ENCODE measurements at places on chromosomes 6 and 20.

- DNase-seq: no peak
Measured at GRCh38 chr6:21588481-21589351, 4.8 kb upstream of the SOX4 start.

- no peak for DNase-seq
Measured at GRCh38 chr6:73349311-73349710, 4.8 kb downstream of the DPPA5 start.

DNA sequence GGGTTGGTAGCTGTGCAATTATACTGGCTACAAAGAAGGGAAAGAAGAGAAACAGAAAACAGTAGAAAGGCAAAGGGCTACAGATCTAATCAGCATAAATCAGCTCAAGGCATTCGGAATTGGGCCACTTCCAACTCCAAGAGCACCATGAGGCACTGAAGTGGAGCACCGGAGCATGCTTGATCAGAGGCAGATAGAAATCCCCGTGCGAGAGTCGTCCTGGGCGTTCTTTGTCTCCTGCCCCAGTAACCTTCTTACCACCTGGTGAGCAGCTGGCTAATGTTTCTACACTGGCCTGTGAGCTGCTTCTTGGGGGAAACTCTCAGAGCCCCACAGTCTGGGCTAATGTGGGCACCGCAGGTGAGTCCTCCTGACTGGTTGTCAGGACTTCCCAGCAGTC, 16.7 kb downstream of the NEDD9 start:
- DNase-seq: no peak

DNA sequence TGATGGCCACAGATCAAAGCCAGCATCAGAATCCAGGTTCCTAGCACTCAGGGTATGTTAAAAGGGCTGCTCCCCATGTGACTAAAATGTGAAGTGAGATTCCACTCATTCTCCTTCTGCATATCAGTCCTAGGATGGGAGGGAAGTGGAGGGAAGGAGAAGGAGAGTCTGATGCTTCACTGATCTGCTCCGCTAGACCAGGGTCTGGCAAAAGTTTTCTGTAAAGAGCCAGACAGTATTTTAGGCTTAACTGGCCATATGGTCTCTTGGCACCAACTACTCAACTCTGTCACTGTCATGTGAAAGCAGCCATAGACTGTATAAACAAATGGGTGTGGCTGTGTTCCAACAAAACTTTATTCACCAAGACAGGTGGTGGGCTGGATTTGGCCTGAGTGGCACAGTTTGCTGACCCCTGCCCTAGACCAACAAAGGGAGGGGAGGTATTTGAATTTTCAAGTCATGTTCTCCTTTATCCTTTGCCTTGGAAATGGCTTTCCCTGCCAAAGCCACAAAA, 22.6 kb downstream of the GHRH start:
- no peak for DNase-seq

- DNase-seq: peak; percentile 48
Measured at GRCh38 chr6:90295854-90296340, 746 bp downstream of the BACH2 start.

DNA sequence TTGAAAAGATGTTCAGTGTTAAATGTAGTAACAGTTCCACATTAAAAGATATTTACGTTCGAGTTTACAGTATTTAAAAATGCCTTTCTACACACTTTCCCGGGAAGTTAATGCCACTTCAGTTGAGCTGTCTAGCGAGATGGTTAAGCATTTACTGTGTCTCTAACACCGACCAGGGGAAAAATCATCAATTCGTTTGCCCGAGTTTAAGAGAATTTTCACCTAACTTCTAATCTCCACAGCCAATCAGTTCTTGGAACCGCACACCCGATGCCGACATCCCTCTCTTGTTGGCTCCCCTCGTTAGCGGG, 58.2 kb downstream of the FAM217A start:
- DNase-seq: no peak

DNA sequence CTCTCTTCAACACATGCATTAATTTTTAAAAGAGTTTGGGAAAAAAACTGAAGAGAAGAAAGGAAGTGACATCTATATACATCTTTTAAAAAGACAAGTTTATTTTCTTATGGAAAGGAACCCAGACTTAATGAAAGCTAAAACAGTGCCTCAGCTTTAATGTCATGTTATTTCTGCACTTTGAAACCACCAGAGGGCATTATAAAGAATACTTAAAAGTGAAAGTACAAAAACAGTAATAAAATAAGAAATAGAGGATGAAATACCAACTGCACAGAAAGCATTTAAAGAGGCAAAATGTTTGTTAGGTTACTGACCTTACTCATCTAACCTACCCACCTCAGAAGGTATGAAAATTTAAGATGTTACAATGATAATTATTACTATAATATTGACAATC, 98.8 kb downstream of the HUS1B start:
- no peak for DNase-seq

DNA sequence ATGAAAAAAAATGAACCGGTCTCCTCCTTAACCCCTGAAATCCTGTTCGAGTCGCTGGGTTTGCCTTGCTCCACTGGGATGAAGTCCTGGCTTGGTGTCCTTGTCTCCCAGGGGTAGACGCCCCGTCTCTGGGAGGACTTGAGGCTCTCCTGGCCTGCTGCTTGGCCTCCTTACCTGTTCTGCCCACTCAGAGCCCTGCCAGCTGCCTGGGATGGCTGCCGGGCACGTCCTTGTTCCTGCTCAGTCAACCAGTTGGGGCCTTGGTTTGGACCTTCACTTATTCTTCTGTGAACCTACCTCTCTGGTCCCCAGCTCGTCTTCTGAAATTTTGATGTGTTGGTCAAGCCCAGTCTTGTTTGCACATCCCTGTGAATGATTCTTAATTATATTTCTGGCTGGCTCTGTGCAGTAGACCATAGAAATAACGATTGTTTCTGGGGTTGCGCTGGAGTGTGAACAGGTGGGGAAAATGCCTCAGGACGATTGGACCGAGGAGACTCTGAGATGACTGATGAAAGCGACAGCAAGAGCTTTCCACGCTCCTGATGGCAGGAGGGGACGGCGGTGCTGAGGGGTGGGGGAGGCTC, 126.5 kb upstream of the ESR1 start:
- no peak for DNase-seq

DNA sequence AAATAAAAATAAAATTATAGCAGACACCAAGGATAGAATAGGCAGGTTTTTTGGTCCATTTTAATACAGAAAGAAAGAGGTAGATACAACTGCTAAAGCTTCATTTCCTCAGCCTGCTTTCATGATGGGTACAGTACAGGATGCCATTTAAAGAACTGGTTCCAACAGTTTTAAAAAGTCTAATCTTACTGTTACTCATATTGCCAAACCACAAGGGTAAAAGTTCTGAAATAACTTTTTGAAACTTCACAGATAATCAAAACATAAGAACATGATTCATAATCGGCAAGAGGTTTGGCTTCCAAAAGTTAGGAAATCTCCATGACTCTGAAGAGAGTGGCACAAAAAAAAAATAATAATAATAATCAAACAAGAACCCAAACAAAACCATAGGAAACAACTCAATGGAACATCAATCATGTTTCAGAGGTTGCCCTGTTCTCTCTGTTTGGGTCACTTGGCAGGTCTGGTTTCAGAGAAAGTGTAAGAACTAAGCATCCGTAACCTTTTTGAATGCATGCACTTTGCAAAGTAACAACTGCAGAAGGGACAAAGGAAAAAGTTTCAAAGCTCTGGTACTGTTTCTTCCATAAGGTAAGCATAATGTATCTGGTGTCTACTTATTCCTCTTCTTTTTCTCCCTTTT, 79.7 kb downstream of the SMLR1 start:
- DNase-seq: no peak

DNA sequence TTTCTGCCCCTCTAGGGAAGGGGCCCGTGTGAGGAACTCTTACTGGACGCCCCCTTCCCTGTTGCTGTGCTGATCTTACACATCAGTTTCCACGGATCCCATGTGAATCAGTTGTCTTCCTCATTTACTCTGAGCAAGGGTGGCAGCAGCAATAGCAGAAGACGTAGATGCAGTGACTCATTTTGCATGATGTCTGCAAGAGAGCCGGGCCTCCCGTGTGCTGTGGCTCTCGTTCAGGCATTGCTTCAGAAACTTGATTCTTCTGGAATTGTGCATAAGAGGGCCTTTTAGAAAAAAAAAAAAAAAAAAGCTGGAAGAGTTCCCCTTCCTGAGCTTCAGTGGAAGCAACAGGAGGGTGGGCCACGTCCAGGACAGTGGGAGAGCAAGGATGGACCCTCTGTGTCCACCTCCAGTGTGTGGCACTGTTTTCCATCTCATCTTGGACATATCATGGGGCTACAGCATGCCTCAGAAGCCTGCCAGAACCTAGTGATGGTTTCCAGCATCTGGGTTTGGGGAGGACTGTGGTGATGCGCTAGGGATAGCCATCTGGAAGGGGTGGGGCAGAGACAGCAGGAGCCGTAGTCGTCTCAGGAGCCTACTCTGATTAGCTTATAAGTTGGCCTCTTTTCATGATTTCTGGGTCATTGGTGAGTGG, 62.1 kb downstream of the FOXO3 start:
- no peak for DNase-seq

DNA sequence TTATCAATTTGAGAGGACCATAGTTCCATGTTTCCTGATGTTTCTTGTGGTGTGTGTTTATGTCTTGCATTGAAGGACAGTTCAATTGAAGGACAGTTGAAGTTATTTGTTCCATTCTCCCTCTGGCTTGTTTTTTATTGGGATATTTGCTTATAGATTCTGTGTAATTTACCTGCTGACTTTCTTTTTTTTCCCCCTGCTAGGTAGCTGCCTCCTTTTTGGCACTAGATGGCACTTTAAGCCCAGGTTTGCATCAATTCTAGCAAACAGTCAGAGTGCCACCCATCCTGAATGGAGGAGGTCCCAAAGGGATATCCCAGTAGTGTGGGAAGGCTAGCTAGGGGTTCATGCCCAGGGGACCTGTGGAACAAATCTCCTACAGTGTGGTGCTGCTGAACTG, 78.1 kb downstream of the CFAP61 start:
- DNase-seq: no peak

DNA sequence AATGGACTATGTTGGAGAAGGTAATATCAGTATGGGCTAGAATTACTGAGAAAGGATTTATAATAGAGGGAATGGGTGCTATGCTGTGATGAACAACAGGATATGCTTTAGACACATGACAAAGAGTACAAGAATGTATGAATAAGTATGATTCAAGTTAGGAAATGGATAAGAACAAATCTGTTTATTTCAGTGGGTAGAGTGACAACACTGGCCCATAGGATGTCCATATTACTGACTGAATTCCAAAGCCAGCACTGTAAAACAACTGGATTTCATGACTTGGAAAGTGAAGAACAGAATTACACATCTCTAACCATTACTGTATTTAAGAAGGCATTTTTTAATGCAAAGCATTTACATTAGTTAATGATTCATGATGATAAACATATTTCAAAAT, 35.9 kb downstream of the EPM2A start:
- no peak for DNase-seq

GRCh38 chr6:56241124-56241802, 6.1 kb downstream of the COL21A1 start:
- no peak for DNase-seq

DNA sequence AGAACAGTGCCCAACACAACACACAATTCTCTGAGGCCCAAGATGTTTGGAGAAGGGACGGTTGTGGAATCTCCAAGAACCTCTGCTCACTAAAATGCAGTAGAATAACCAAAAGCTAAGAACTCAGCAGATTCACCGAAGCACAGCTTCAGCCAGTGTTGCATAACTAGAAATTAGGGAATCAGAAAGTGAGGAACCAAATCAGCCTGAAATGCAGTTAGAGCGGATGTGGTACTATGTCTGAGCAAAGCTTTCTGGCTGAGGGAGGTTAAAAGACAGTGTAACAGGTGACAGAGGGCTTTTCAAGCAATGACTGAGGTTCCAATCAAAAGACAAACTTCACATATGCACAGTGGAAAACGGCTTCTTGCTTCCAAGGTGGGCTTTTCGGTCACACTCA, 197.9 kb upstream of the KCNK16 start:
- DNase-seq: no peak

DNA sequence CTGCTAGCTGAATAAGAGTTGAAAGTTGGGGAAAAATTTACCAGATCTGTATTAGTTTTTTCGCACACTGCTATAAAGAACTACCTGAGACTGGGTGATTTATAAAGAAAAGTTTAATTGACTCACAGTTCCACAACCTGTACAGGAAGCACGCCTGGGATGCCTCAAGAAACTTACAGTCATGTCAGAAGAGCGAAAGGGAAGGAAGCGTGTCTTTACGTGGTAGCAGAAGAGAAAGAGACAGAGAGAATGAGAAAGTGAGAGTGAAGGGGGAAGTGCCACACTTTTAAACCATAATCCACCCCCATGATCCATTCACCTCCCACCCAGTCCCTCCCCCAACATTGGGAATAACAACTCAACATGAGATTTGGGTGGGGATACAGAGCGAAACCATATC, 79.6 kb downstream of the KHDC1L start:
- no peak for DNase-seq

DNA sequence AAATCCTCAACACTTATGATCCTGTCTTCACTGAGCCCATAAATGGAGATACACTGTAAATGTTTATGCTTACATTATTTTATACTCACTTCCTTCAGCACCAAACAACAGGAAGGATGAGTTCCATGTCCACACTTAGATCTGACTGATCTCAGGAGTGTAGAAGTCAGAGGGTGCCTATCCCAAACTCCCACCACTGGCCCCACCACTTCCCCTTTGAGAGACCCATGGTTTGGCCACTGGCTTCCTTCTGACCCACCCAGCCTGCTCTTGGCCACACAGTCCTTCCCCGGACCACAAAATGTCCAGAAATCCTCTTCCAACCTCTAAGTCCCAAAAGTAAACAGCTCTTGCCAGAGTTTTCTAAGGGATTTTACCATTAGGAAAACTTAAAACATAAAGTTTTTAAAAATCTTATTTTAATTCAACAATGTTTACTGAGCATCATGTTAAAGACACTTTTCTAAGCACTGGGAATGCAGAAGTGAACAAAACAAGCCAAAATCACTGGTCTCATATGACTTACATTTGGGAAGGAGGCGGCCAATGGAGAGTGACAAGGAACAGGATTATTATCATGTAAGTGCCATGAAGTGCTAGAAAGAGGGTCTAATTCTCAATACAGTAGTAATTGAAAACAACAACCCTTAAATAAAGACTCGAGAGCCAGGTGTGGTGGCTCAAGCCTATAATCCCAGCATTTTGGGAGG, 103.8 kb downstream of the NRSN1 start:
- no peak for DNase-seq

DNA sequence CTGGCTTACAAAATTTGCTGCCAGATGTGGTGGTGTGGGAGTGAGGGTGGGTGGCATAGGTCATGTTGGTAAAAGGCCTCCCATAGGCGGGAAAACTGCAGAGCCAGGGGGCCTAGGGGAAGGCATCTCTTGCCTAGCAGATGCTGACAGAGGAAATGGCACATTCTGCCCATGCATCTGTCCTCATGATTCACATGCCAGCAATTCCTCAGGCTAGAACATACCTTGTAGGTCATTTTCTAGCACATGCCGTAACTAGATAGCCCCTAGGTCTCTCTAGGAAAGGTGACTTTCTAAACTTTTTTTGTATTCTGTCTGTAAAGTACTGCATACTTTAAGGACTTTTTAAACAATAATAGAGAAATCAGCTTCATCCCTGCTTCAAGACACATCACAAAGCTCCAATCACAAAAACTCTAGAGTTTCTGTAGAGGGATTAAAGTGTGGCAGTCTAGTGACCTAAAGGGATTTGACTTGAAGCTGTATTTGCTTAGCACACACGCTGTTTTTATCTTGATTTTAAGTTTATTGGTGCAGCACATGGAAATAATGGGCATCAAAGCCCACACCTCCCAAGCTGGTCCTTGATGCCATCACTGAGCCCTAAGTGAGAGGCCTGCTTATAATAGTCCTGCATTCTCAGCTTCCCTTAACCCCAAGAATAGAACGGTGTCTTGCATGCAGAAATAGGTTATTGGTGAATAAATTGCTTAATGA, 55.2 kb downstream of the ANKEF1 start:
- no peak for DNase-seq

GRCh38 chr20:42366626-42367025, 748.4 kb upstream of the CHD6 start:
- DNase-seq: no peak

All from activated T-helper 1 cell treated with Interleukin-2 at 50 U/mL for 16 hours (primary cell).